EL (cell line): ENCODE measurements at places on chromosomes 3 and 15.
A peak's percentile ranks its signal among the peaks of the same experiment; 100 is the strongest.

DNA sequence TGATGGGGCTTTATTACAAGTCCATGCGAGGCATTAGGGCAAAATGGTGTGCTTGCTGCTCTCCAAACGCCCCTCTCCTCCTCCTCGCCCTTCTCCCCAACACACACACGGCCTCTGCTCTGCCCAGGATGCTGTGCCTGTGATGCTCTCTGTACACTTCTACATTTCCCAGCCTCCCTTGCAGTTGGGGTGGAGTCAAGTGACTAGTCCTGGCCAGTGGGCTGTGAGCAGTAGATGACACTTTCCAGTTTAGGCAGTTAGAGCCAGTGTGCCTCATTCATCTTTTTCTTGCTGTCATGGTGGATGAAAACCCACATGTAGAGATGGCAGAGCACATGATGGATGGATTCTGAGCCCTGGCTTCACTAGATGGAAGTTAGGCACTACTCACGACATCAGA, 5.4 kb downstream of the TRH start:
- DNase-seq = no peak

GRCh38 chr3:98026425-98027084, 8.6 kb downstream of the GABRR3 start:
- DNase-seq = no peak

- DNase-seq = peak; percentile 36
Measured at GRCh38 chr3:25424614-25425013, 3.4 kb upstream of the RARB start.

- DNase-seq = no peak
Measured at GRCh38 chr3:69932501-69932900, 67.0 kb upstream of the SAMMSON start.

GRCh38 chr15:84669726-84670125, 11.7 kb upstream of the NMB start:
- DNase-seq = peak; percentile 23

GRCh38 chr3:100561459-100562158, 47.8 kb upstream of the ADGRG7 start:
- peak; percentile 27 for DNase-seq

GRCh38 chr15:78035321-78035751, 42.2 kb downstream of the TBC1D2B start:
- DNase-seq = no peak

DNA sequence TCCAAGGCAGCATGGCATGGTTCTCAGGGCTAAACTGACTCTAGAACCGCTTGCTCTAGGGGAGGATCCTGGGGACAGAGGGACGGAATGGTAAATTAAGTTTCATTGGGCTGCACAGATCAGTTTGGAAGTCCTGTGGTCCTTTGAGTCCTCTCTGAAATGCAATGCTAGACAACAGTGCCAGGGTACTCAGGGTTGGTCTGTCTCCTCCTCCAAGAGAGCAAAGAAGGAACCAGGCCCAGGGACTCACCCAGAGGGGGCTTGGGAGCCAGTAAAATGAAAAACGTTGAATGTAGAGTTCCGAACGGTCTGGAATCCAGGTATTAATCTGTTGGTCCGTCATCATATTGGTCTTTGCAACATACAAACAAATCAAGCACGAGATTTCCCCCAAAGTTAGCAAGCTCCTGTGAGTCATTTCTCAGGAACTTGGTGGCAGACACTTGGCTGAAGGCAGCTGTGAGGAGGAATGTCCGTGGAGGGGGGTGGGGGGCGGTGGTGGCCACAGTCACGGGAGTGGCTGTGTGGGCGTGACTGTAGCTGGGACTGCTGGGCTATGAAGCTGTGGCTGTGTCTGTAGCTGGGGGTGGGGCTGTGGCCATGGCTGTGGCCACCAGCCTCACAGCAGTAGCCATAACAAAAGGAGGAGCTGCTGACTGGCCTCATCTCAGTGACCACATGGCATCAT, 361.0 kb downstream of the SHQ1 start:
- peak; percentile 96 for DNase-seq

- no peak for DNase-seq
Measured at GRCh38 chr15:45146405-45146804, 16.6 kb downstream of the DUOX1 start.

DNA sequence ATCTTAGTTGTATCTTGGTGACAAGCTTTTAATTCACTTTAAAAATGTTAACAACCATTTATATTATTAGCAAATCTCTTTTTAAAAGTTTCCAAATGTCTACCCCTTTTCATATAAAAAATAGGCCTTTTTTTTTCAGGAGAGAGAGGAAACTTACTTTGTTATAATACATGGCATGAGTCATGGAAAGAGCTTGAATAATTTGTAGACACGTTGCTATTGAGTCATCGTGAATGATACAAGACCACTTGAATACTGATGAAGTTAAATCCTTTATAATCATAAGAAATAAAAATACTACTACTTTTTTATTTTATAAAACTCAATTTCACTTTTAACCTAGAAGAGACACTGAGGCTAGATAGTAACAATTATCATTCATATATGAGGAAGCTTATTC, 70.3 kb upstream of the BBX start:
- DNase-seq = peak; percentile 51

GRCh38 chr3:64213962-64214379, 11.3 kb downstream of the PRICKLE2 start:
- DNase-seq = peak; percentile 86

GRCh38 chr3:26825454-26825853, 202.9 kb downstream of the LRRC3B start:
- no peak for DNase-seq

DNA sequence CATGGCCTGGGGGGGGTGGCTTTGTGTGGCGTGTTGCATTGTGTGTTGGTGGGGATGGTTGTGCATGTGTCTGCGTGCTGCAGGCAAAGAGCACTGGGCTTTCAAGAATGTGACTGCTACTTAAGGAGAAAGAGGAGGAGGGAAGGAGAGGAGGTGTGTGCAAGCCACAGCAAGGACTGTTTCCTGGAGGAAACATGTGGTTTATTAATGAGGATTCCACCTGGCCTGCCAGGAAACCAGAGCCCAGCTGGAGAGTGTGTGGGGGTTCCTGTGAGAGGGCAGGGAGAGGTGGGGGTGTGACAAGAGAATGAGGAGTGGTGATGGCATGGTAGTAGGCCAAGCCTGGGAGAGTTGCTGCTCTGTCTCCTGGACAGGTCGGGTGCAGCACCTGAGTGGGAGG, 258.1 kb upstream of the ROPN1 start:
- DNase-seq = no peak

DNA sequence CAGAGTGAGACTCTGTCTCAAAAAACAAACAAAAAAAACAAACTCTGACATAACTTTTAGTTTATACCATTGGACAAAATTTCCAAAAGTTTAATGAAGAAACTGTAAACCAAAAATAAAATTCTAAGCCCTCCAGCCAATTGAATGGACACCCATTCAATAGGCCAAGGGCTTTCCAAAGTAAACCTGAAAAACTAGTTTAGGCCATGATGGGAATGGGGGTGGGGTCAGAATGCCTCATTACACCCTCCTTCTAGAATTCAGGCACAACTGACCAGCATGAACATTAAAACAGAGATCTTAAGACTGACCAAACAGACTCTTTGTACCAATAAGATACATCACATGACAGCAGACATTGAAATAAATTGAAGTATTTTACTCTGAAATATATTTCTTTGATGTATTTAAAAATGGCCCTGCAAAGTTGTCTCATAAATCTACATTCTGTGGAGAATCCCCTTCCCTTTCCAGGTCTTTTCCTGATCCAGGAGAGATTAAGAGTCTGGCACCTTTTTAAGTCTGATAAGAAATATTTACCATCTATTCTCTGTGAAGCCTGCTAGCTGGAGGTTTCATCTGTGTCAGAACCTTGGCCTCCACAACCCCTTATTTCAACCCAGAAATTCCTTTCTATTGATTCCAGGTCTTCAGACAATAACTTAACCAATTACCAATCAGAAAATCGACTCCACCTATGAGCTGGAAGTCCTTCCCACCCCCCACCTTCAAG, 15.7 kb downstream of the THOC7 start:
- no peak for DNase-seq

GRCh38 chr15:48440084-48440483, 108.9 kb downstream of the DUT start:
- peak; percentile 84 for DNase-seq
